ENCODE measurements at places on chromosomes 6 and 20. TPM values are rescaled to one million over a fixed set of nuclear protein-coding genes. Genes with fewer than 3 reads are reported as not detected.

LMBRD1 gene
- 16.3 TPM for total RNA-seq

TGM6 gene
- total RNA-seq, result not detected

PLA2G7 gene
- not detected for total RNA-seq

NRN1 gene
- 24.8 TPM for total RNA-seq

RIMS4 gene
- not detected for total RNA-seq

LCA5 gene
- 2.4 TPM for total RNA-seq

PRR3 gene
- 36.3 TPM for total RNA-seq

MCM3 gene
- total RNA-seq, result 295 TPM

CPNE1 gene
- 193 TPM for total RNA-seq

LHFPL5 gene
- total RNA-seq, result not detected

SRSF3 gene
- total RNA-seq, result 498 TPM

TFAP2D gene
- total RNA-seq, result not detected

WFDC12 gene
- total RNA-seq, result not detected

PBOV1 gene
- not detected for total RNA-seq

CD24 gene
- 198 TPM for total RNA-seq

KIF3B gene
- total RNA-seq, result 20.8 TPM

PSMB9 gene
- 193 TPM for total RNA-seq

RBBP8NL gene
- not detected for total RNA-seq

SLC16A10 gene
- not detected for total RNA-seq

FAM217A gene
- not detected for total RNA-seq

IP6K3 gene
- total RNA-seq, result not detected

TPD52L2 gene
- total RNA-seq, result 47.0 TPM

SEMG2 gene
- total RNA-seq, result not detected

RAB44 gene
- total RNA-seq, result not detected

CALHM4 gene
- total RNA-seq, result not detected

BFSP1 gene
- not detected for total RNA-seq

SMOC2 gene
- not detected for total RNA-seq

PLCB4 gene
- total RNA-seq, result not detected

LY86 gene
- 62.8 TPM for total RNA-seq

Data from OCI-LY7 (cell line).